OCI-LY7 (cell line): ENCODE measurements at places on chromosomes 13 and 19. TPM values are rescaled to one million over a fixed set of nuclear protein-coding genes. Genes with fewer than 3 reads are reported as not detected.

Gene TARM1
- total RNA-seq: not detected in 2 replicates

Gene CADM4
- not detected in 2 replicates for total RNA-seq

- no peak for DNase-seq
Observed at GRCh38 chr13:23789576-23790346, 99.4 kb downstream of the MIPEP start.

DNA sequence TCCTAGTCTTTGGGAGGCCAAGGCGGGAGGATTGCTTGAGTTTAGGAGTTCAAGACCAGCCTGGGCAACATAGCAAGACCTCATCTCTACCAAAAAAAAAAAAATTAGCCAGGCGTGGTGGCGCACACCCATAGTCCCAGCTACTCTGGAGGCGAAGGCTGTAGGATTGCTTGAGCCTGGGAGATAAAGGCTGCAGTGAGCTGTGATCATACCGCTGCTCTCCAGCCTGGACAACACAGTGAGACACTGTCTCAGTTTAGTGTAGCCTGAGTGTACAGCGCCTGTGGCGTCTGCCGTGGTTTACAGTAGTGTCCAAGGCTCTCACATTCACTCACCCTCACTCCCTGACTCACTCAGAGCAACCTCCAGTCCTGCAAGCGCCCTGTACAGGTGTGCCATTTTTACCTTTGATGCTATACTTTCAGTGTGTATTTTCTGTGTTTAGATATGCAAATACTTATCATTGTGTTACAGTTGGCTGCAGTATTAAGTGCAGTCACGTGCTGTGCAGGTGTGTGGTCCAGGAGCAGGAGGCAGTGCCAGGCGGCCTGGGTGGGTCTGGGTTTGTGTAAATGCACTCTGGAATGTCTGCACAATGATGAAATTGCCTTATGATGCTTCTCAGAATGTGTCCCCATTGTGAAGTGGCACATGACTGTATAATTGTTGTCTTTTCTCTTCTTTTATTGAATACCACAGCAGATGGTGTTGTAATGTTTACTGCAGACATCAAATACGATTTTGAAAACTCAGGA, 36.1 kb upstream of the DCUN1D2 start:
- DNase-seq: peak; percentile 8

Gene BICRA
- 16.0 and 16.5 TPM in 2 replicates for total RNA-seq

DNA sequence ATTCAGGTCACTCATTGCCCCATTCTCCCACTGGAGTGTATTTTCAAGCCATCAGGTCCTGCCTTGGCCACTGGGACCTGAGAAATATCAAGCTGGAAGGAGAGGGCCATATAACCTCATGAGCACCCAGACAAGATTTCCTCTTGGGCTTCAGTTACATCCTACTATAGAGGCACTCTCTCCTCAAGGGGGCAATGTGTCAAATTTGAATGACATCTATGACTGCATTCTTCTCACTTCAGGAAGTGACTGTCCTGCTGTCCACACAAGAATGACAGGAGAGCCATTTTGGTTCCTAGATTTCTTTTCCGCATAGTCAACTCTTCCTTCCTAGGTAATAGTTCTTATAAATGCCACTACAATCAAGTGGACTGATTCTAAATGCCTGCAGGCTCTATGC, 416.2 kb downstream of the DIAPH3 start:
- DNase-seq: peak; percentile 7

Gene OR10H1
- total RNA-seq: 0.11 TPM in 1 of 2 replicates, not detected in the other

Gene CEACAM1
- 1.5 and 2.3 TPM in 2 replicates for total RNA-seq

- DNase-seq: peak; percentile 17
Observed at GRCh38 chr13:25980255-25980654, 71.6 kb downstream of the SHISA2 start.

- DNase-seq: no peak
Observed at GRCh38 chr13:46121033-46121432, 16.2 kb upstream of the CPB2 start.

Gene EFNB2
- 0.31 and 0.51 TPM in 2 replicates for total RNA-seq

Gene NALCN
- total RNA-seq: not detected in 2 replicates

- DNase-seq: no peak
Observed at GRCh38 chr19:18713550-18714117, 30.2 kb downstream of the CRTC1 start.

Gene ANGPTL4
- not detected in 2 replicates for total RNA-seq

DNA sequence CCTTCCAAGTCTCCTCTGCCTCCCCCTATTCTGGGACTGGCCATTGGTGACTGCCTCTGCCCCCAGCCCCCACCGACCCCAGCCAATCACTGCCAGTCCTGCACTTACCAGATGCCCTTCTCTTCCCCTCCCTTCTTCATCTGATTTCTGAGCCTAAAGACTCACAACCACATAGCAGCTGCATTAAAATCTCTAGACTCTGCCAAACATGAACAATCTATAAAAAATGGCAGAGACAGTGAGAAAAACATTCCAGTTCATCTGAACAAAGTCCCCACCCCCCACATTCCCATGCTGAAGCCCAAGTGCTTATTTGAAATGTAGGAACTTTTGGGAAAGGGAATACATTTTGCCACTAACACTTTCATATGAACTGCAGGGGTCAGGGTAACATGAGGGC, 60.8 kb downstream of the KCTD12 start:
- DNase-seq: no peak

- no peak for DNase-seq
Observed at GRCh38 chr19:58513213-58513693, 1.5 kb upstream of the SLC27A5 start.

Gene HTR2A
- not detected in 2 replicates for total RNA-seq

DNA sequence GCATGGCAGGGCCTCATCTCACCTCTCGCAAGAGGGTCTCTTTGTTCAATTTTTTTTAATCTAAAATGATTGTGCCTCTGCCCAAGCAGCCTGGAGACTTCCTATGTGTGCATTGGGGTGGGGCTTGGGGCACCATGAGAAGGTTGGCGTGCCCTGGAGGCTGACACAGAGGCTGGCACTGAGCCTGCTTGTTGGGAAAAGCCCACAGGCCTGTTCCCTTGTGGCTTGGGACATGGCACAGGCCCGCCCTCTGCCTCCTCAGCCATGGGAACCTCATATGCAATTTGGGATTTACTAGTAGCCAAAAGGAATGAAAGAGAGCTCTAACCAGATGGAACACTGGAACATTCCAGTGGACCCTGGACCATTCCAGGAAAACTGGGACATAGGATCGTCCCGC, 8.0 kb downstream of the FXYD3 start:
- DNase-seq: no peak
